ENCODE measurements at places on chromosomes 16 and 17.

DNA sequence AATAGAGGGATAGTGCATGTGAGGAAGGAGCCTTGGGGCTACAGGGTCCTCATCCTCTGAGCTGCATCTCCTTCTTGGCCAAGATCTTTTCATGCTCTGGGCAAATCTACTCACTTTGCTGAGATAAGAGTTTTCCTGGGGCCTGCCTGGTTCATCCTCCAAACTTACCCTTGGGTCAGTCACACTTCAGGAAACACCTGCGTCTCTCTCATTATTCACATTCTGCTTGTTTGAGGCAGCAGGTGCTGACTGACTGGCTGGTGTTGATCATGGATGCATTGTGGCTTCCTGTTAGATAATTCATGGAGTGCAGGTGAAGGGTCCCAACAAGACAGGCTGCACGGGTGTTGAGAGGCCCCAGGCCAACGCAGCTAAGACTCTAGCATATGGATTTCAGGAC, 162.6 kb downstream of the SALL1 start:
- DNase-seq = no peak

- no peak for DNase-seq
These were observed 80.5 kb downstream of the MYH13 start for GRCh38 chr17:10292057-10292937.

GRCh38 chr16:71648921-71649320, 22.9 kb downstream of the MARVELD3 start:
- DNase-seq = no peak

DNA sequence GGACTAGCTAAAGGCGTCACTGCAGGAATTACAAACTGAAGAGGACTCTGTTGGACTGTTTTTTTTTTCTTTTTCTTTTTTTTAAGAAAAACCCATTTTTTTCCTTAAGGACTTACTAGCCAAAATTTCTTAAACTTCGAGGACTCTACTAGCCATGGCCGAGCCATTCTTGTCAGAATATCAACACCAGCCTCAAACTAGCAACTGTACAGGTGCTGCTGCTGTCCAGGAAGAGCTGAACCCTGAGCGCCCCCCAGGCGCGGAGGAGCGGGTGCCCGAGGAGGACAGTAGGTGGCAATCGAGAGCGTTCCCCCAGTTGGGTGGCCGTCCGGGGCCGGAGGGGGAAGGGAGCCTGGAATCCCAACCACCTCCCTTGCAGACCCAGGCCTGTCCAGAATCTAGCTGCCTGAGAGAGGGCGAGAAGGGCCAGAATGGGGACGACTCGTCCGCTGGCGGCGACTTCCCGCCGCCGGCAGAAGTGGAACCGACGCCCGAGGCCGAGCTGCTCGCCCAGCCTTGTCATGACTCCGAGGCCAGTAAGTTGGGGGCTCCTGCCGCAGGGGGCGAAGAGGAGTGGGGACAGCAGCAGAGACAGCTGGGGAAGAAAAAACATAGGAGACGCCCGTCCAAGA, 878 bp downstream of the HEXIM1 start:
- DNase-seq = peak; percentile 88

- no peak for DNase-seq
These were observed 226.6 kb downstream of the PHKB start for GRCh38 chr16:47687694-47688093.

- DNase-seq = no peak
These were observed 30.9 kb downstream of the DCAKD start for GRCh38 chr17:45020354-45021138.

DNA sequence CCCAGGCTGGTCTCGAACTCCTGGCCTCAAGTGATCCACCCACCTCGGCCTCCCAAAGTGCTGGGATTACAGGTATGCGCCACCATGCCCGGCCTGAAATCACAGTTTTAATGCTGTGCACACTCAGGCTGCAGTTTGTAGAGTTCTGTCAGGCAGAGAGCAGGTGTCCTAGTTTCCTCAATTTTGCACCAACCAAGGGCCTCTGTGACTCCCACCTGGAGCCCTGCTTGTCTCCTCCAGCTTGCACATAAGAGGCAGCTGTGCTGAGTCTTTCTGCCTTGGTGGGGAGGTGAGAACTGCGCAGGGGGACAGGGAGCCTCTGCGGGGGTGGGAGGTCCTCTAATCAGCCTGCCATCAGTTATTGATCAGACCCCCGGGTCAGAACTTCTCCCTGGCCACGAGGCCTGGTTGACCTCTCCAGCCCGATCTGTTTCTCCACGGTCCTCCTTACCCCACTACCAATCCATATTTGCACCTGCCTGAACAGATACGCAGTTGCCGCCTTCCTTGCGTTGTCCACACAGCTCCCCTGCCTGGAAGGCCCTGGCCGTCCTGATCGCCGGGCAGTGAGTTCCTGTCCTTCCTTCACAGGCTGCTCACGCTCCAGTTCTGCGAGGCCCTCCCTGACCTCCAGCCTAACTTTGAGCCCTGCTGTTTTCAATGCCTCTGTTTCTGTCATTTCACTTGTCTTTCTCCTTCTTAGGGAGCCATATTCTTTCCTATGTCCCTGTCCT, 48.1 kb upstream of the SIAH1 start:
- DNase-seq = no peak

DNA sequence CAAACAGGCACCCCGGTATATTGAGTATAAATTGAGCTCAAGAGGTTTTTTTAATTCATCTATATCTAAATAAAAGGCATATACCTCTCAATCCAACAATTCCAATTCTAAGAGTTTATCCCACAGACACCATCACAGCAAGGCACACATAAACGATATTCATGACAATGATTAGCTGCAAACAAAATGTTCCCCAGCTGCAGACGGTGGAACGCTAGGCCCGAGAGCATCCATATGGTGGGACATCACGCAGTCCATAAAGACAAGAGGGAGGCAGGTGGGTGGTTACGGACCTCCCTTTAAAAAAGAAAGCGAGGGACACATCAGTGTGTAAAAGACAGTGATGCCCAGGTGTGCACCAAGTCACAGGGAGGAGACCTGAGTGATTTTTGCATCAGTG, 28.1 kb downstream of the MEAK7 start:
- DNase-seq = no peak

DNA sequence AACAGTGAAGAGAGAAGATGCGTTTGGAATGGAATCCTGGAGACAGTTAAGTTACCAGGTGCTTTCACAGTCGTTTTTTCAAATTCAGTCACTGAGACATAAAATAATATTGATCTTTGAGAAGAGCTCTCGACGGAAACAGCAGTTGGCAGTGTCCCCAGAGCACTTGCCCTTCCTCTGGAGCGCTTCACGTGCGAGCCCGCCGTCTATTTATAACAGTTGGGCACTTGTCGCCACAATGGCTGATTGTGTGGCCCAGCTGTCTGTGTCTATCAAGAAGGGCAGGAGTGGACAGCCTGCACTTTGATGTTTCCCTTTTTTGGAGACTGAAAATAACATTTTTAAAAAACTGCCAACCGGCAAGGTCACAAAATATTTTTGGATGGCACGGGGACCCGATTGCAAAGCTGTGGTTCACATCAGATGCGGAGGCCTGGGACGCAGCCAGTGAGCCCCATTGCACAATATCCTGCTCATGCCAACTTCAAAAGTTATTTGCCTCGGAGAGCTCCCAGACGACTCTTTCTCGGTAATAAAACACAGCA, 62.9 kb downstream of the ADCY9 start:
- peak; percentile 75 for DNase-seq

GRCh38 chr16:85303354-85303883, 191.1 kb upstream of the CIBAR2 start:
- DNase-seq = no peak

DNA sequence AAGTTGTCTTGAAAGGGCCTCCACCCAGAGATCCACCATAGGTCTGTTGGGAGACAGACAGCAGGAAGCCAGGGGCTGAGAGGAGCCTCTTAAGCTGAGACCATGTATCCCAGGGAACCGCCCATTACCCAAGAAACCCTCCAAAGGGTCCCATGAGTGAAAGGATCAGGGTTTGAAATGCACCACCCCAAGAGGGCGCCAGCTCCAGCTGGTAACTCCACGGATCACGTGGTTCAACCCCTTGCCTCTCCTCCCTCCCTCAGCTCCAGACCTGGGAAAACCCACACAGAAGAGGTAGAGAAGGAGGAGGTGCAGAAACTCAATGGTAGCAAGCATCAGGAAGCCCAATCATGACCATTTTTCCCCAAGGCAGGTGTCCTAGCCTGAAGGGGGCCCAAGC, 148.7 kb downstream of the AIPL1 start:
- DNase-seq = no peak

Data from globus pallidus (tissue), 1 donor.